NCI-H774 (cell line): ENCODE measurements at places on chromosomes 4 and X.

GRCh38 chrX:143296521-143296920 is 220.8 kb downstream of the SPANXN3 start:
- peak; percentile 50 for DNase-seq

DNA sequence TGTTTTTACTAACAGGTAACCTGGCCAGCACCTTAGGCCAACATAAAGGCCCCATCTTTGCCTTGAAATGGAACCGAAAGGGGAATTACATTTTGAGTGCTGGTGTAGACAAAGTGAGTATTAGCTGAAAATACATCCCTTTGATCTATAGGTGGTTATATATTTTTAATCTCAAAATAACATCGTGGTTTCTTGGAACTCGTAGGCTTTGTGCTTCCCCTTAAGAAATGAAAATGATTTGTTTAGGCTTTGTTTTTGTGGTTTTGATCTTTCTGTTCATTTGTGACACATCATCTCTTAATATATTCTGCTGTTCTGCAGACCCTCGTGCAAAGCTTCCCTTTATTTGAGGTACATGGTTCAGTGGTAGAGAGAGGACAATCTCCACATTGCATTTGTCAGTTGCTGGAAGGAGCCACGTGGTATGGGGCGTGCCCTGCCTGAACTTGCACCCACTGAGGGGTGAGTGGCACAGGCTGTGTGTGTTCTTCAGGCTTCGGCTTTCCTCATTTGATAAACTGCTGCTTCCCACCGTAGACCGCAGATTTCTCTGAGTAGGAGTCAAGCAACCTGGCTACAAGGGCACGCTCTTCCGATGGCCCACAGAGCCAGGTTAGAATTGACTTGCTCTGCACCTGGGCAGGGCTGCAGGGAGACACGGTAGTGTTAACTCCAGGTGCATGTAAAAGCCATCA is 72.2 kb downstream of the GPR143 start:
- no peak for DNase-seq

DNA sequence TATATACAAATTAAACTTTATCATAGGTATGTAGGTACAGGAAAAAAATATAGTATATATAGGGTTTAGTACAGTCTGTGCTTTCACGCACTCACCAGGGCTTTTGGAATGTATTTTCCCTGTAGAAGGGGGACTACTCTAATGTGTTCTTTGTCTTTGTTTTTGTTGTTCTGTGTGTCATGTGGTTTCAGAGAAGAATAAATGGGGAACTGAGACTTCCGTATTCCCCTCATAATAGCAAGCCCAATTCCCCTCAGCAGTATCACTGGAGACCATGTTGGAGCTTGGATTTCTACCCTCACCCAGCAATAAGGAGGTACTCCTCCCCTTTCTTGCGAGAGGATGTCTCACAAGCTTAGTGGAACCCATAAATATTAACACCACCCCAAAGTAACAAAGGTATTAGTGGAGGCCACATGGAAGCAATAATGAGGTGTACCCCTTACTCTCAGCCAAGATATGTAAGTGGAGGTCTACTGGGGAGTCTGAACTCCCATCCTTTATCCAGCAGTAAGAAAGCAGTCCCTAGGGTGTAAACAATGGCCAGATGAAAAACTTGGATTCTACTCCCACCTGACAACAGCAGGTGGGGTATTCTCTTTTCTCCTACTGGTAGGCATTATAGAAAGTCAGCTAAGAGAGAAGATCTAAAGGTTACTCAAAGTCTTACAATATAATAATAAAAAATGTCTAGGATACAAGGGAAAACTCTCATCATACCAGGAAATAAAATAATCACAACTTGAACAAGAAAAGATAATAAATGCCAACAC is 805.4 kb upstream of the GALNTL6 start:
- no peak for DNase-seq

- no peak for DNase-seq
Measured at GRCh38 chr4:82588771-82589270, 27.0 kb upstream of the TMEM150C start.
